Mesothelial cell of epicardium (in vitro differentiated cells): ENCODE measurements at places on chromosomes 7 and 10.

DNA sequence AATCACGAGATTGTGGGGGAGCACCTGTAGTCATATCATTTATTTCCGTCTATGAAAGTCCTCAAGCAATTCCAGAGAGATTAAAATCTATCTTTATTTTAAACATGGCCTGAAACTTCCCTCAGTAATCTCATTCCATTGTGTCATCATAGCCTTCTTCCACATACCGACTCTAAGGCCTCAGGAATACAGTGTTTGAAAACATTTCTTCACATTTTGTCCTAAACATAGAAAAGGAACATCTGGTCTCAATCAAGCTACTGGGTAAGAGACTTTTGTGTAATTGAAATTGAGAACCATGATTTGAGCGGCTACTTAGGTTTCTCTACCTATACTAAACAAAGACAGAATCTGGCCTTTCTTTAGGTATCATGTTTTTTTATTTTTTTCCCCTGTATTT, 78.0 kb upstream of the ELMO1 start:
- DNase-seq, result no peak

DNA sequence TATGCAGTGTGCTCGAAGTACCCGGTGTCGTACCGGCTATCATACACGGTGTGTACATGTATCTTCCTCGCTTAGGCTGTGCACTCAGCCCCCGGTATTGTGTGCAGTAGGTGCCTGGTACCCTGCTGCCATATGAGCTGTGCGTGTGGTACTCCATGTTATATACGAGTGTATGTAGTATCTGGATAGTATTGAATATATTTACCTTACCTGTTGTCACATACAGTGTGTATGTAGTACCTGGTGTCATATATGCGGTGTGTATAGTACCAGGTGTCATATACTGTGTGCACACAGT, 1.2 kb downstream of the ZMYND11 start:
- DNase-seq, result no peak

- no peak for DNase-seq
Measured at GRCh38 chr7:91299952-91300775, 35.9 kb downstream of the FZD1 start.

- no peak for DNase-seq
Measured at GRCh38 chr7:6654113-6654841, 17.2 kb downstream of the ZNF316 start.

DNA sequence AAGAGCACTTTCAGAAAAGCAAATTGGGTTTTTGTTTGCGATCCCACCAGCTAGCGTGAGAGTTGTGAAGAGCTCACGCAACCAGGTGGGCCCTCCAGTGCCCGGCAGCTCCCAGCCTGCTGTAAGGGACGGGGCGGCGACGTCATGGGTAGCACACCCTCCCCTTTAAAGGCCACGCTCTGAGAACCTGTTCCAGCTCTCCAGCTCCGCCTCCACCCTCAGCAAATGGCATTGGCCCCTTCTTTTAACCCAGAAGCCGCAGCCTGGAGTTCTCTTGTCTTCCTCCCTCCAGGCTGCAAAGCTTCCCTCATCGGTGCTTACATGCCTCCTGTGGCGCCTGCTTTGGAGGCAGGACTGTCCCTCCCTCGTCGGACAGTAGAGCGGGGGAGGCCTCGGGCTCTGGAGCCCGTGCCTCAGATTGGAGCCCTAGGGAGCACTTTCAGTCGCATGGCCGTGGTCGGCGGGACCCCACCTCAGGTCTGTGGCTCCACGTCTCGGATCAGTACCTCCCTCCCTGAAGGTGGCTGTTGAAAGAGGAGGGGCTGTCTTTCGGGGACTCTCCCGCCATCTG, 32.9 kb downstream of the WIPI2 start:
- DNase-seq, result no peak

- DNase-seq, result no peak
Measured at GRCh38 chr7:134900166-134900982, 85.9 kb upstream of the AGBL3 start.

DNA sequence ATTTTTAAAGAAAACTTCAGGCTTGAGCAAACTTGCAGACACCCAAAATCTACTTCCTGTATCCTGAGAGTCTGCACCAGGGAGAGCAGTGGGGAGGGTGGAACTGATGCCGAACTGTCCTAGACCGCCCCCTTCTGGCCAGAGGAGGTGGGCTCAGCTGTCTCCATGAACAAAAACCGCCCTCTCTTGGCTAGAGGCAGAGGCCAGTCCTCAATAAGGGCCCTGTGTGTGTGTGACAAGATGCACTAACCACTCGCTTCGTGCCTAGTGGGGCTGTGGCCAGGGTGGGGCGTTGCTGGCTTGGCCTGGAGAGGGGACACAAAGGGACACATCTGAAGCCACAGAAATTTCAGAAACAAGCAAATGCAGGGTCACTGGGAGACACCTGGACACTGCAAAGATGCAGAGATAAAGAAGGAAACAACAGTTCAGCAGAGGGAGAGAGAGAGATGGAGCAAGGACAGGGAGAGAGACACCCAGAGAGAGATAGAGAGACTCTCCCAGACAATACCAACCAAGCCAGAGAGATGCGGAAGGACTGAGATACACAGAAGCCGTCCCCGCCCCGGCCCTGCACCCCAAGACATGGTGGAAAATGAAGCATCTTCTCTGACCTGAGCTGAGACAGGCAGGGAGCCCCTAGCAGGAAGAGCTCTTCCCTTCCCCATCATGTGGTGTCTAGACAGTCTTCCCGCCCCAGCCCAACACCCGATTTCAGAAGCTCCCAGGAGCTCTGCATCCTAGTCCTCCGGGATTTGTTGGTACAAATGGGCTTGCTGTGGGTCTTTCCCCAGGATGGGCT, 22.7 kb upstream of the FXYD4 start:
- DNase-seq, result peak; percentile 65

DNA sequence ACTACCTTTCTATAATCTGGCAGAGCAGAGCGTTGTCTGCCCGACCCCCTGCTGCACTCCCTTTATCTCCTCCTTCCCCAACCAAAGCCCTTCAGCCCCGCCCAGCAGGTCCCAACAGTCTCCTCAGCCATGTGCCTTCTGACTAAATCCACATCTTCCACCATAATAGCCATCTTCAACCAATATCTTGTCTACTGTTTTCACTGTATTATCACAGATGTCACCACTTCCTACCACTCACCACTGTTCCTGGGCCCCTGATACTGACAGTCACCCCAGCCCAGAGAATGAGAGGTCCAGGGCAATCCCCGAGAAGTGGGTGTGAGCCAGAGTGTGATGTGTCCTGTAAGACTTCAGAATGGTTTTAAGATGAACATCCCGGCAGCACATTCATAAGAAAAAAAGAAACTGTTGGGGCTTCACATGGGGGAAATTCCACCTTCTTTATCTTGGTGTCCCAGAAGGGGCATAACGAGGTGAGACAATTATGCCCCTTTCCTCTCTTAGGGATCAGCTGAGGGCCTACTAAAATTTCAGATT, 25.3 kb downstream of the CCDC6 start:
- DNase-seq, result no peak

GRCh38 chr10:112071596-112072133, 111.9 kb downstream of the GPAM start:
- DNase-seq, result no peak

DNA sequence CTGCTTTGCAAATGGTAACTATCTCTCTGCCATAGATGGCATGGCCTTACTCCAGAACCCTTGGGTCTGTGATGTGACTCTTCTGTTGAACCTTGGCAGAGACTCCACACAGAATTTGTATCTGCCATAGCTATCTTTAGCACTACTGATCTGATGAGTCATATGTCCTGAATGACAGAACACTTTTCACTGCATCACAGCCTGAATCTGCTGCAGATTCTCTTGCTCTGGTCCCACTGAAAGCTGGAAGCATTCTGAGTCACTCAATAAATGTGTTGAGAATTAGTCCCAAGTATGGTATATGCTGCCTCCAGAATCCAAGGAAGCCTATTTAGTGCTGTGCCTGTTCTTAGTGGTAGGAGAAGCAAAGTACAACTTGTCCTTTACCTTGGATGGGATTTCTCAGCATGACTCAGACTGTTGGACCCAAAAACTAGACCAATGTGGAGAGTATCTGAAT, 39.5 kb upstream of the ANKRD1 start:
- DNase-seq, result no peak

DNA sequence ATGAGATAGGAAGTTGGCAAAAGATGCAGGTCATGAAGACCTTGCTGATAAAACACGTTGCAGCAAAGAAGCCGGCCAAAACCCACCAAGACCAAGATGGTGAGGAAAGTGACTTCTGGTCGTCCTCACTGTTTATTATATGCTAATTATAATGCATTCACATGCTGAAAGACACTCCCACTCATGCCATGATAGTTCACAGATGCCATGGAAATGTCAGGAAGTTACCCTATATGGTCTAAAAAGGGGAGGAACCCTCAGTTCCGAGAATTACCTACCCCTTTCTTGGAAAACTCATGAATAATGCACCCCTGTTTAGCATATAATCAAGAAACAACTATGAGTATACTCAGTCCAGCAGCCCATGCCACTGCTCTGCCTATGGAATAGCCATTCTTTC, 202.4 kb upstream of the GRB10 start:
- DNase-seq, result no peak

- DNase-seq, result no peak
Measured at GRCh38 chr10:131391936-131392335, 80.4 kb upstream of the TCERG1L start.

DNA sequence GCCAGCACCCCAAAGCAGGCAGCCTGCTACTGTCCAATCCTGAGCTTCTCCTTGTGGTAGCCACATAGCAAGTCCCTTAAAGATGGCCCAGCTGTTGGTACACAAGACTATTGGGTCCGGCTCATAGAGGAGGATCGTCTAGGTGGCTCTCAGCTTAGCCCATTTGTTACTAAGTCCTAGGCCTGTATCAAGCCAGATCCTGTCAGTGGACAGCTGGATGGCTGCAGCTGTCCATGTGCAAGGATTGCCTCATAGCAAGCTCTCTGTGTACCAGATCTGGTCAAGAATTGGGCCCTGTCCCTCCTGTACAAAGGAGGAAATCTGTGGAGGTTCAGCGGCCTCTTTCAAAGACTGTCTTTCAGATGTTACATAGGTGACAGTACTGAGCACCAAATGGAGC, 12.2 kb upstream of the TMEM168 start:
- DNase-seq, result no peak

DNA sequence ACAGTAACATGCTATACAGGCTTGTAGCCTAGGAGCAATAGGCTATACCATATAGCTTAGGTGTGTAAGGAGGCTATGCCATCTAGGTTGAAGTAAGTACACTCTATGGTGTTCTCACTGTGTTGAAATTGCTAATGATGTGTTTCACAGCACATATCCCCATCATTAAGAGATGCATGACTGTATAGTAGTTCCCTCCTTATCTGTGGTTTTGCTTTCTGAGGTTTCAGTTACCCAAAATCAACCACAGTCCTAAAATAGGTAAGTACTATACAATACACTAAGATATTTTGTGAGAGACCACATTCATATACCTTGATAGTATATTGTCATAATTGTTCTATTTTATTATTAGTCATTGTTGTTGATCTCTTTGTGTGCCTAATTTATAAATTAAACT, 12.7 kb downstream of the FZD1 start:
- no peak for DNase-seq

- peak; percentile 71 for DNase-seq
Measured at GRCh38 chr10:43407148-43407575, 1.8 kb downstream of the HNRNPF start.

GRCh38 chr7:129492391-129492790, 9.9 kb upstream of the SMKR1 start:
- no peak for DNase-seq

GRCh38 chr10:93462881-93463280, 19.3 kb downstream of the MYOF start:
- DNase-seq, result no peak

DNA sequence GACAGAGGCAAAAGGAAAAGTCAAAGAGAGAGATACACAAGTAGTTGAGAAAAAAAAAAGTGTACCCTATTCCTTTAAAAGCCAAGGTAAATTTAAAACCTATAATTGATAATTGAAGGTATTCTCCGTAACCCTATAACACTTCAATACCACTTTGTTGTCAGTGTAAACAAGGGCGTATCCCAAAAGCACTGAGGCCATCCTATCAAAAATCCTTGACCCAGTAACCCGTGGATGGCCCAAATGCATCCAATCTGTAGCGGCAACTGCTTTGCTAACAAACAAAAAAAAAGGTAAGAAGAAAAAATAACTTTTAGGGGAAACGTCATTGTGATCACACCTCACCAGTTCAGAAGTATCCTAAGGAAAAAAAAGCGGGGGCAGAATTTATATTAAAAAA, 5.1 kb upstream of the NAPEPLD start:
- DNase-seq, result no peak
